ENCODE measurements at places on chromosomes 13 and 19.
A peak's percentile ranks its signal among the peaks of the same experiment; 100 is the strongest.

DNA sequence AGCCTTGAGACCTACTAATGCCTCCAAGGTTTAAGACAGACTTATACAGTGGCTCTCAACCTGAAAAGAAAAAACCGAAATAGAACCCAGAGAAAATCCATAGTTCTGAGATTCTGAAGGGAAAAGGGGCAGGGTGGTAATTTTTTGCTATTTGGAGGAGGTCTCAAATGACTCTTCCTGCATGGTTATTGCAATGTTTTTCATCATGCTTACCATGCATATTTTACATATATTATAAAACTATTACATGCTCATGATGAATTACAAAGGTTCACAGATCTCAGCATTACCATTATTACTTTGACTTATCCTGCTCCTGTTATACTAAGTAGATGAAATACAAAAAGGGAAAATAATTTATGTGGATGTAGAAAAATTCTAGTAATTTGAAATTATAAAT lies 47.6 kb downstream of the N4BP2L2 start:
- no peak for DNase-seq

DNA sequence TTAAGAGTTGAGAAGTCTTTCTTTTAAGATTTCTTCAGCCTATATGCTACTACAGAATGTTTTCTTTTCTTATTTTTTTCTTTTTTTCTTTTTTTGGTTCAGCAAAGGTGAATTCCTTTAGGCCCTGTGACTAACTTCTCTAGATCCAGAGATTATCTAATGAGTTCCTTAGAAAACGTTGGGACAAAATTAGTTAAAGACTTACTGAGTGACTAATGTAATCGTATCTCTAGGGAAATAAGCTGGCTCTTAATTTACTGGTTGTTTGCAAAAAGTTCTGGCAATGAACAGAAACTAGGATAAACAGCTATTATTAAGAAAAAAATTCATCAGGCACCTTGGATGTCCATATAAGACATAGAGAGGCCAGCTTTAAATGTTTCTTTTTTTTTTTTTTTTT lies 30.7 kb upstream of the CSNK1A1L start:
- DNase-seq, result no peak

- DNase-seq, result no peak
Observed at GRCh38 chr19:52660981-52661380, 22.8 kb upstream of the ZNF83 start.

DNA sequence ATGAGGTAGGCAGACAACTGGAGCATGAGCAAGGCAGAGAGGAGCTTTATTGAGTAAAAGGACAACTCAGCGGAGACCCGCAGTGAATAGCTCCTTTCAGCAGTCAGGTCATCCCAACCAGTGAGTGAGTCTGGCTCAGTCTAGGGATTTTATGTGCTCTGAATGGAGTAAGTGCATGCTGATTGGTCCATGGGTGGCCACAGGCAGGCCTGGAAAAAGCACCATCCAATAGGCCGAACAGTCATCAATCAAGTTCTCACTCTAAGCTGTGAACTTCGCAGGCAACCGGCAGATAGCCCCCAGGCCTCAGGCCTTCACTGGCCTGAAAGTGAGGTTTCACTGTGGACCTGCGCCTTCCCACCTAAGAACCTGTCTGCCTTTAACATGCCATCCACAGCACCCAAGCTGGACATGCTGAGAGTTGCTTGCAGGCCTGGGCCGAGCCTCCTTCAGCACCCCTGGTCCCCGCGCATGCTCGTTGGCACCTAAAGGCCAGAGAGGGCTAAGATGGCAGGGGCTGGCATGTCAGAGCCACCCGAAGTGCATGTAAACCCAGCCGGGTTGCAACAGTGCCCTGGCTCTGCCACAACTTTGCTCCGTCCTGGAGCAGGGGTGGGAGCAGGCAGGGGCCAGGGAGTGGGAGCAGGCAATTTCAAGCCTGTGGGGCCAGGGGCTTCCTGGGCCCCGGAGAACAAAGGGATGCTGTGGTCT lies 698.7 kb downstream of the SLITRK1 start:
- DNase-seq, result no peak

- no peak for DNase-seq
Observed at GRCh38 chr19:22603518-22604440, 30.3 kb upstream of the ZNF492 start.

DNA sequence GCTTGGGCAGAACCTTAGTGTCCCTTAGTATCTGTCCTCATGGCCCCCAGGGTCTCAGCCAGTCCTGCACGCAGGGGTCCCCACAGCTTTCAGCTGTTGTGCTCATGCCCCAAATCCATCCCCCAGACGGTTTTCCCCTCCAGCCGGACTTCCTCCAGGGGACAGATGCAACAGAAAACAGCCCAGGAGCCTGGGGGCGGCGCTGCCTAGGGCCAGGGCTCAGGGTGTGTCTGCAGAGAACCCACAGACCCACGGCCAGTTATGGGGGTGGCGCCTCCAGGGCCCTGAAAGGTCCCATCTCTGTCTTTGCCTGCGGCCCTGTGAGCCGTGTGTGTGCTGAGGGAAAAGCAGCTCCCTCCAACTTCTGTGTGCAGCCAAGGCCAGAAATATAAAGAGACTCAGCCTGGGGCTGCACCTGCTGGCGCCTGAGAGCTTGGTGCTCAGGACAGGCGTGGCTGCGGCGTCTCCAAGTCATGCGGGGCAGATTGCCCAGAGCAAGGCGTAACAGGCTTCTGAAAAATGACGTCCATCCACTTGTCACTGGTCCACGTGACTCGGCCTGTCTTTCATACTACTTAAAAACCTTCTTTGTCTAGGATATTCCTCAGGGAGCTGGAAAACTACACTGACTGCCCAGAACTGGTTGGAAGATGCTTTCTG lies 22.1 kb upstream of the F7 start:
- DNase-seq, result no peak

DNA sequence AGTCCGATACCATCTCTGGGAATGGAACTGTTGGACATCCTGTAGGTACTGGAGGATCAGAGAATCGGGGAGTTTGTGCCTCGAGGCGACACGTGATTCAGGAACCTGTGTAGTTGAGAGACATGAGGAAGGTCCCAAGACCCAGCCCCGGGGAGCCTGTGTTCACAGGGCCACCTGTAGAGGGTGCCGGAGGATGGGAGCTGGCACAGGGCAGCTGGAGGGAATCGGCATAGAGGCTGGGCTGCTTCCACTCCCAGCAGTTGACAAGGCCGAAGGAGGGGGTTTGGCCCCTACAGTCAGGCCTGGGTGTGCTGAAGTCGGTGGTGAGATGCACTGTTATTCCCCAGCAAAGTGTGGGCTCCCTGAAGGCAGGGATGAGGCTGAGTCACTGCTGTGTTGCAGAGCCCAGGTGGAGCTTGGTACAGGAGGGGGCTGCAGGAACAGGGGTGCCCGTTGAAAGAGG lies 2.5 kb upstream of the ISYNA1 start:
- no peak for DNase-seq

GRCh38 chr13:89856512-89856911 lies 1491.0 kb upstream of the MIR17HG start:
- DNase-seq, result no peak

DNA sequence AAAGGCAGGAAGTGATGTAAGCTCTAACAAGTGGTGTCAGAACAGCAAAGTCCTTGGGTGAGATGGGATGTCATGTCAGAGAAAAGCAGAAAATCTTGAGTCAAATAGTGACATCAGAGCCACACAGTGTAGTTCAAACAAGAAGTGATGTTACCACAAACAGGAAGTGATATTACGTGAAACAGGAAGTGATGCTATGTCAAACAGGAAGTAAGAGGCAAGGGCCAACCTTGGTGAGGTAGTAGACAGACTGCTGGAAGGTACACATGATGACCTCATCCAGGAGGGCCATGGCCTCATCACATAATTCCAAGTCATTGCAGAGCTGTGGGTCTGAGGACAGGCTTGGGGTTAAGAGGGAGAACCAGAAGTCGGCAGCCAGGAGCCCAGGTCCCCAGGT lies 7.0 kb upstream of the MAMSTR start:
- DNase-seq, result no peak

- no peak for DNase-seq
Observed at GRCh38 chr19:14619404-14619803, 36.5 kb downstream of the CLEC17A start.

- DNase-seq, result no peak
Observed at GRCh38 chr13:20157151-20157796, 3.6 kb downstream of the GJA3 start.

DNA sequence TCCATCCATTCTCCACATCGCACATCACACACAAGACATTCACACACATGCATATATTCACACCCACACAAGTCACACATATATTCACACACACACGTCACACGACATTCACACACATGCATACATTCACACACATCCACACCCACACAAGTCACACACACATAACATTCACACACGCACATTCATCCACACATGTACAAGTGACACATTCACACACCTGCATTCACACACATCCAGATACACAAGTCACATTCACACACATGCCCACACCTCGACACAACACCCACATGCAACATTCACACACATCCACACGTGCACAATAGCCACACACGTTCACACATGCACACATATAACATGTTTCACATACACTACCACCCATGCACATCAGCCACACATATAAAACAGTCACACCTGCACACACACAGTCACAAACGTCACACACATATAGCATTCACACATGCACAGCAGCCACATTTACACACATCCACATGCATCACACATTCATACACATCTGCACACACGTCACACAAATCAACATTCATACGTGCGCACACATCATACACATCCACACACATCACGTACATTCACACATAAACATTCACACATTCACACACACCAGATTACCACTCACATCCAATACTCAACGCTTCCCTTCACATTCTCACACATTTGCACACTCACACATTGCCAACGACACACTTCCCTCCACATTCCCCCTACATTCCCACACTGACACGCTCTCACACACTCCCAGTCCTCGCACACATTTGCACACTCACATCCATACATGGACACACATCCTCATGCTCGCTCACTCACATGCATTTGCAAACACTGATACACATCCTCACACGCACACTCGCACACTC lies 41.0 kb downstream of the ANKRD10 start:
- DNase-seq, result no peak

DNA sequence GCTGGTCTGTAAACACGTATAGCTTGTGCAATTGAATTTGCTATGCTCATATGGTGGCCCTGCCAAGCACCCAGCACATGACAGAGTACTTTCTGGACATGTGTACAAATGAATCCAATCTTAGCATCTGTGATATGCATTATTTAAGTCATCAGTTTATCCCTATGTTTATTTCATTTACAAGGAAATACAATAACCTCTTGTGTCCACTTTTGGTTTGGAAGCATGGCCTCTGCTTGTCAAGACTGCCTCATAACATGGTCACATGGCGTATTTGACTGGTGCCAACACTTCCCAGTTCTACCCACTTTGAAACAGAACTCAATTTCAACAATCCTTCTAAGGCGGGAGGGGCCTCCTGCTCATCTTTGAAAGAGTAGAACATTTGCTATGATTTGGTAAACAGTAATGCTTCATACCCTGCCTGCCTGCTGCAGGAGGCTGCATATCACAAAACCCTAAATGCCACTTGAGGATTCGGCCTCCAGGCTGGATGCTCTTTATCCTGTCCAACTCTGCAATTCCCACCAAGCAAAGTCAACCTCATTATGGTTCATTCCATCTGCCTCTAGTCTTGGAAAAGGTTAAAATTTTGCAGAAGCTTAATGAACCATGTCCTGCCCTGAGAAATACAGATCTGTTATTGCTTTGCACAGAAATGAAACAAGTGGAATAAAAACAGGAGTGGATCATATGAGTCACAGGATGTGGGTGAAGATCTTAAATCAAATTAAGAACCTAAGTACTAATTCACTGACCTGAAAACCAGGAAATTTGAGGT lies 151.3 kb downstream of the CYSLTR2 start:
- no peak for DNase-seq

GRCh38 chr19:51119101-51119500 lies 5.6 kb upstream of the SIGLEC9 start:
- no peak for DNase-seq

DNA sequence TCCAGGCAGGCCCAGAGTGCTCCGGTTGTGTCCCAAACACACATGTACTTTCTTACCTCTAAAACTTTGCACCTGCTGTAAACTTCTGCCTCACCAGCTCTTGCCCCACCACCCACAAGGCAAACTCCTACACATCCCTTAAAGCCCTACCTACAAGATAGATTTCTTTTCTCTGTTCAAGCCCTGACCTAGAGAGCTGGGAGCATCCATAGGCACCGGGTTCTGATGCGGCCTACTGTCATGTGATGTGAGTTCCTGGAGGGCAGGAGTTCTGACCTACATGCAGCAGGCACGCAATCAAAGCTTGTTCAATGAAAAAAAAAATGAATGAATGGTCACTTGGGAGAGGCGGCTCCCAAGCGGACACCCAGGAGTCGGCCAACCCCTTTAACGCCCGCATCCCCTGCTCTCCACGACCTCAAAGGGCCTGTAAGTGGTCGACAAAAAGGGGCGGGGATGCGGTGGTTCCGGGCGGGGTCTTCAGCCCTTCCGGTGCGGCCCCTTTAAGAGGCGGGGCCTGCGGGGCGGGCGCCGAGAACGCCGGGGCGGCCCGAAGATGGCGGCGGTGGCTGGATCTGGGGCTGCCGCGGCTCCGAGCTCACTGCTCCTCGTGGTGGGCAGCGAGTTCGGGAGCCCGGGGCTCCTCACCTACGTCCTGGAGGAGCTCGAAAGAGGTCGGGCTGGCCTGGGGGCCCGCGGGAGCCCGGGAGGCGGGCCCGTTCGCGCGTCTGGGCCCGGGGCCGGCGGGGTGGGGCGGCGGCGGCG lies at the start of gene MAP1S:
Gene MAP1S, plus strand, starts transcription at position 534 of the 765 bp plus-strand sequence. Its CDS starts 23 bp downstream, at position 557.
- DNase-seq, result peak; percentile 63

GRCh38 chr13:97569841-97570240 lies 135.9 kb downstream of the RAP2A start:
- no peak for DNase-seq

DNA sequence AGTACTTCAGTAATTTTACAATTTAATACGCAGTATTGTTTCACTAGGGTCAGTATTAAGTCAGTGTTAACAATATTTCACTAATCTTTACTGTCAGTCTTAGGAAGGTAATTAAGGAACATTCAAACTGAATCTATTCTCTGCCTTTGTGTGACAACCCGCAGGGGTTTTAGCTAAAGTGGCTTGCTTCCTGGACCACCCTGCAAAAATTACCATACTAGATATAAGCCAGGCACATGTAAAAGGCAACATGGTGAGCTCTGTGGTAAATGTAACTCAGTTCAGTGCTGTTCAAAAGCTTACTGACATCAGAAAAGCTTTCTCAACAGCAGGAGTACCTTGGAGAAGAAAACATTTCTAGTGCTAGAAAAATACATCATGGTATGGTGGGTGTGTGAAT lies 116.7 kb downstream of the FREM2 start:
- DNase-seq, result no peak

DNA sequence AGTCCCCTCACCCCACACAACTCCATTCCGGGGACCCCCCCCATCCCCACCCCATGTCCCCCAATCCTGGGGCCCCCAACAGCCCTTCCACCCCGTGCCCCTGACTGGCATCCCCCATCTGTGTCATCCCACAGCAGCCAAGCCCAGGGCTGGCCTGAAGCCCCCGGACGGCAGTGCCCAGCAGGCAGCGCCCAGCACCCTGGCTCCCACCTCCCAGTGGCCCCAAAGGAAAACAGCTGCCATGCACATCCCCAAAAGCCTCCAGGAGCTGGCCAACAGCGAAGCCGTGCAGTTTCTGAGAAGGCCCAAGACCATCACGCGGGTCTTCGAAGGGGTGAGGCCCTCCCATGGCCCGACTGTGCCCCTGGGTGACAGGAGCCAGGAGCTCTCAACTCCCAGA lies 1.4 kb downstream of the SYNGR4 start:
- no peak for DNase-seq

GRCh38 chr13:93646245-93646644 lies 419.6 kb downstream of the GPC6 start:
- DNase-seq, result no peak

- DNase-seq, result no peak
Observed at GRCh38 chr13:79936368-79937136, 404.4 kb downstream of the SPRY2 start.
